ENCODE measurements at places on chromosomes 2 and 18.

DNA sequence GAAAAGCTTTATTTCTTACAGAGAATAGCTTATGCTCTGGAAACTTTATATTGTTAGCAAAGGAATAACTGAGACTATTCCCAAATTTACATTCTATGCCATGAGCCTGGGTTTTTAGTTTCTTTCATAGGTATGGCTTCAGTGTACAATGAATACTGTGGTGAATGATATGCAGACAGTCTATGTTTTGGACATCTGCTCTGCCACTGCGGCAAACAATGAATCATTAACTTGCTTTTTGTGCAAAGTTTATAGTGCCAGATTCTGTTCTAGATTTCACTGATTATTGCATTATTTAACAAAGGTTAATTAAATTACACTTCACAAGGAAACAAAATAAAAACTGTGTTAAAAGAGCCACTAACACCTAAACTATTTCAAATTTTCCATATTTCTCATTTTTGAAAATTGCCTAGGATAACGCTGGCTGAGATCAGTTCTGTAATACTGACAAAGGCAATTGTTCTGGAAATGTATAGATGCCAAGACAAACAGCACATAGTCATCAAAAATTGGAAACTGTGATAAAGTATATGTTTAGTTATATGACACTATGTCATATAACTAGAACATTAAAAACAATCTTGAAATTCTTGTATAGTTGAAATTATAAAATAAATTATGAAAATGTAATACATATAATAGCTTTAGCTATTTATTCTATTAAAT, 74.7 kb downstream of the ITSN2 start:
- no peak for DNase-seq

DNA sequence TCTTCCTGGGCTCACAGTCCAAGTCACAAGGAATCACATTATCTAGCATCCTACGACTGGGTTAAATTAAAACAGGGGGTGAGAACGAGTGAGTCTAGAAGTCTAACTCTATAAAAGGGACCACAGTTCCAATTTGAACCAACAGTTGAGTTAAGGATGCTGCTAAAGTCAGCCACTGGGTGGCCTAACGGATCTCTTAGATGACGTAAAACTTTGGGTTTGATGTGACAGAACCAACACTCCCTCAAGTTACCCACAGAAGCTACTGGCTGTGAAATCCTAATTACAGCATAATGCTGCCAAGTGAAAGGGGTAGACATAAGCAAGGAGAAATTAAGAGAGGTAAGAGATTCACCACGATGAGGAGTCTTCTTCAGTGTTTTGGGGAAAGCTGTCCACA, 32.7 kb upstream of the RUFY4 start:
- no peak for DNase-seq

DNA sequence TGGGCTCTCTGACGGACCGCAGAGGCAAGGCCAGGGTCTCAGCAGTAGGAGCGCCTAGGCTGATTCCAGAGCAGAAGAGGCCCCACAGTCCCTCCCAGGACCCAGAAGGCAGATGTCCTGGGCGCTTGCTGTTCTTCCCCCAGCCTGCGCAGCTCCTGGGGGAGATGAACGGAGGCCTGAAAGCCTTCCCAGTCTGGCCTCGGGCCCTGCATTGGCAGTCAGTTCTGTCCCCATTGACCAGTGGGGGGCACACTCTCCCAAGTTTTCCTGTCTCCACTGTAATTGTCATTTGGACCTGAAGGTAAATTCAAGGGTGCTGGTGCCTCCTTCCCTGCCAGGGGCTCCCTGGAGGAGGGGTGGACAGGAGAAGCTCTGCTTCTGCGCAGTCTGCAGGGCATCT, 345.7 kb downstream of the CYP26B1 start:
- no peak for DNase-seq

- DNase-seq = no peak
Measured at GRCh38 chr2:108383146-108383830, 5.5 kb downstream of the SULT1C4 start.

GRCh38 chr2:114039677-114040076, 149.8 kb downstream of the ACTR3 start:
- no peak for DNase-seq

DNA sequence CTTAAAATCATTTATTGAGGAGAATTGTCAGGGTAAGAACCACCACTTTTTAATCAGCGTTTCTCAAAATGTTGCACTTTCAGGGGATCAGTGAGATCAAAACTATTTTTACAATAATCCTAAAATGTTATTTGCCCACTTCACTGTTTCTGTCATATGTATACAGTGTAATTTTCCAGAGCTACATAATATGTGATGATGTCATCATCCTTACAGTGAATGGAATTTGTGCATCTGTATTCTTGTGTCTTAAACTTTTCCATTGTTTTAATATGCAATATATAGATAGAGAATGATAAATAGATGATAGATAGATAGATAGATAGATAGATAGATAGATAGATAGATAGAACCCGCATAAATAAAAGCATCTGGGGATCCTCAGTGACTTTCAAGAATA, 518.0 kb downstream of the ADCYAP1 start:
- no peak for DNase-seq

GRCh38 chr2:64086347-64087082, 57.7 kb downstream of the PELI1 start:
- no peak for DNase-seq

Measured in activated CD8-positive, alpha-beta memory T cell treated with anti-CD3 and anti-CD28 coated beads for 48 hours (primary cell).